ENCODE measurements at places on chromosomes 1 and 21.

GRCh38 chr1:214296860-214297745 lies 16.1 kb downstream of the SMYD2 start:
- DNase-seq: no peak

- no peak for DNase-seq
Observed at GRCh38 chr1:244083383-244083943, 32.4 kb downstream of the ZBTB18 start.

GRCh38 chr1:200741551-200742207 lies 3.0 kb downstream of the CAMSAP2 start:
- no peak for DNase-seq

- DNase-seq: peak; percentile 30
Observed at GRCh38 chr1:169572187-169572586, 14.1 kb downstream of the F5 start.

DNA sequence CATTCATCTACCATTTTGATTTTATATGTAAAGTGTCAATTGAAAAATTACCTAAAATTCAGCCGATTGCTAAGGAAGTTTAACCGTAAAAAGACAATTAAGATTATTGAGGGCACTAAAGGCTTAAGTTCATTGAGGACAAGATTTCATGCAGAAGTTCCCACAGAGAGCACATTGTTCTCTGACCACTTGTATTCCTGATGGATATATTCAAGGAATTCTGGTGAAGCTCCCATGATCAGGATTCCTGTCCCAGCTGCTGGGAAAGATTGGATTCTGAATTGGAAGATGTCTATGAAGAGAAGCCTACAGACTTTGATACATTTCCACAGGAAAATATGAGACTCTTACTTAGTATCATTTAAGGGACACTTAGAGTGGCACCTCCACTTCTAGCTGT lies 209.2 kb upstream of the KCTD3 start:
- no peak for DNase-seq

DNA sequence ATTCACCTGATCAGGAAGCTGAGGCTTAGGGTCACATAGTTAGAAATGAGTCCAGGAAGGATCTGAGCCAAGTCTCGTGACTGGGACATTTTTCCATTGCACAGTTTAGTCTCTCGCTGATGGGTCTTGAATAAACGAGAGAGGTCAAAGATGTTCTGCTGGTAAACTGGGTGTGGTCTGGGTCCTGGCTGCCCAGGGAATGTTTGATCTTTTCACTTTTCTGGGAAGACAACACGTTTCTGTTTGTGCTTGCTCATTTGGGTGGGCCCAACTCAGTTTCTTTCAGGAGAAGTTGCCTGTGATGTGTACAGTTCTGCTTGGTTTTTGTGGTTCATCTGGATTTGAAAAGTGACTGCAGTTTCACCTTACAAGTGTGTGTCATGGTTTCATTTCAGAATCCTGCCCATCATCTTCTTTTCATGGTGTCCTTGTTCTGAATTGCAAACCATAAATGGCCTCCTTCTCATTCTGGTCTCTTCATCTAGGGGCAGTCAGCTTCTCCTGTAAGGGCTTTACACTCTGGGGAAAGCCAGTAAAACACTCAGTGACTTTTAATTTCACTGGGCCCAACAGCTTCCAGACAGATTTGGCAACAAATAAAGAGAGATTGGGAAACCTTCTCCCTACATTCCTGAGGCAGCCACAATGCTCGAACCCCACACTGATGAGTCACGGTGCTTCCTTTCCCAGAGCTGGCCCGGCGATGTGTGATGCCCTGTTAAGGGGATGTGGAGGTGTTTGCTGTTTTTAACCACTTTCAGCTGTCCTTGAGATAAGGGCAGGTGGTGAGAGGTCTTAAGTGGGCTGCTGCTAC lies 7.2 kb upstream of the TACSTD2 start:
- DNase-seq: no peak

DNA sequence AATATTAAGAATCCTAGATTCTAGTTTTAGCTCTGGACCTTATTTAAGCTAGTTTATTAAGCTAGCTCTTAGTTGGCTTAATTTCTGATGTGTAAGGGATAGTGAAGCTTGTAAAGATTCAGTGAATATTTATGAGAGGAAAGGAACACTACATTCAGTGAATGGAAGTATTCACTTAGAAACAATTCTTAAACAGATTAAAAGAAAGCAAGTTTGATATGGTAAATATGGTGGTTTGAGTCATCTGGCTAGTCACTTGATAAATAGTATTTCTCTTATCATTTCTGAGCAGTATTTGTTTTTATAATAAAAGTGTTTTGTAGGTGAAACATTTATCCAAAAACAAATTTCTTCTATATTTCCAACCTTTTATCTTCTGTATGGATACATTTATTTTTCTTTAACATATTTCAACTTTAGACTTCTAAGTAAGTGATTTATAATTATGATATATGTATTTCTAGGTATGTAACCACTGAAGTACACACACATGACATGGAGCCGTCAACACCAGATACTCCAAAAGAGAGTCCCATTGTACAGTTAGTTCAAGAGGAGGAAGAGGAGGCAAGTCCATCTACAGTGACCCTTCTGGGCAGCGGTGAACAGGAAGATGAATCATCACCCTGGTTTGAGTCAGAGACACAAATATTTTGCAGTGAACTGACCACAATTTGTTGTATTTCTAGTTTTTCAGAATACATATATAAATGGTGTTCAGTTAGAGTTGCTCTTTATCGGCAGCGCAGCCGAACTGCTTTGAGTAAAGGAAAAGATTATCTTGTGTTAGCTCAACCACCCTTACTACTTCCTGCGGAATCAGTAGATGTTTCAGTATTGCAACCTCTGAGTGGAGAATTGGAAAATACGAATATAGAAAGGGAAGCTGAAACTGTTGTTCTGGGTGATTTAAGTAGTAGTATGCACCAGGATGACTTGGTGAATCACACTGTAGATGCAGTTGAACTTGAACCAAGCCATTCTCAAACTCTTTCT lies 55.6 kb downstream of the SUCO start:
- DNase-seq: no peak

Measured in CD4-positive, alpha-beta T cell treated with Interleukin-10 for 1 hour (primary cell).